ENCODE measurements at places on chromosomes 13 and 19.

DNA sequence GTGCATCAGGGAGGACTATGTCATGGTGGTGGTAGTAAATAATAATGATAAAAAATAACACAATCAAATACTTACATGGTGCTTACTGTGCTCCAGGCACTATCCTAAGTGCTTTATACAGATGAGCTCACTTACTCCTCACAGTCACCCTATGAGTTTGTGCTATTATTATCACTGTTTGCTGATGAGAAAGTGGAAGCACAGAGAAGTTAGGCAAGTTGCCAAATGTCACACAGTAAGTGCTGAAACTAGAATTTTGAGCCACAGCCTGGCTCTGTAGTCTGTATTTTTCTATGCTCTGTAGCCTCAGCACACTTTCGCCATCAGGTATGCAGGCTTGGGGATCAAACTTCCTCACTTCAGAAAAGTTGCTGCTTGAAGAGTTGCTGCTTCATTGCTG lies 46.6 kb downstream of the HTR2A start:
- no peak for DNase-seq

DNA sequence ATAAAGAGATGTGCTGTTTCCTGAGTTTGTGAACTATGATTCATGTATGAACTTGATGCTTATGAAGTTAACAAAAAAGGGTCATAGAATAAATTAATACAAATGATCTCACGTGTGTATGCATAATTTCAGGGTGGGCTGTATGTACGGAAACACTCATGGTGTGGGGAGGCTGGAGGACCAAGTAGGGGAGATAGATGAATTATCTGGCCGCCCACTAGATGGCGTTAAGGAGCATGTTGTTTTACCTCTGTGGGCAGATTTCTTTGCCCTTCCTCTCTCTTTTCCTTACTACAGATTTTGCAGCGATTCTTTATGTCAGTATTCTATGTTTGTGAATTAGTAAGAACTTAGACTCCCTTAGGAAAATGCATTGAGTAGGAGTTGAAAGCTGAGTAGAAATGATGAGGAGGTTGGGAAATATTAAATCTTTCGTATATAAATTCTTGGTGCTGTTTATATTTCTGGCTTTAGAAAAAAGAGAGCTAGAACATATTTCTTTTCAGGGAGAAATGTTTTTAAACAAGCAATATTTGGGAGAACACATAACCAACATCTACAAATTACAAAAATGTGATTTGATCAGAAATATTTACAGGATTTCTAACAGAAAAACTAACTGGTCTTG lies 47.4 kb upstream of the TMTC4 start:
- peak; percentile 66 for DNase-seq

- no peak for DNase-seq
These were observed 1141.0 kb upstream of the PRR20A start for GRCh38 chr13:55999709-56000108.

GRCh38 chr19:33683881-33684537 lies 62.3 kb downstream of the CHST8 start:
- DNase-seq: no peak

DNA sequence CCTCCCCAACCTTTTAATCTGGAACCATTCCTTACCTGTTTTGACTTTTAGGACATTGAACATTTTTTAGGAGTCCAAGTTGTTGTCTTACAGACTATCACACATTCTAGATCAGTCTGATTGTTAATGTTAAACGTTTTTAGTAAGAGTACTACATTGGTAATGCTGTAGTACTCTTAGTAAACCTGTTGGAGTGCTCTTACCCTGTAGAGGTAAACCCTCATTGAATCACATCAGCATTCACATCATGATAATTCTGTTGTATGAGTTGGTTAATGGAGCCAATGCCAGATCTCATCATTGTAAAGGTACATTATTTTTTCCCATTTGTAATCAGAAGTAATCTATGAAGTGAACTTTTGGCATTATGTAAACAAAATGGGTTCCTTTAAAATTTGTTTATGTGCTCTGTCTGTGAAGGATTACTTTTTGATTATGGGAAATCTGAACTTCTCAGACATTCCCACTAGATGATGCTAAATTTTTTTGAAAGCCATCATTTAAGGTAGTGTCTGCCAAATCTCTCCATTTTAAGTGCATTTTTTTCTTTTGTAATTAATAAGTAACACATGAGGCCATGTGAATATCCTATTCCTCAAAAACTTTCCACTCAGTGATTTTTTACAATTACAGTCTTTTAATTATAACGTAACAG lies 55.2 kb downstream of the VWA8 start:
- no peak for DNase-seq

DNA sequence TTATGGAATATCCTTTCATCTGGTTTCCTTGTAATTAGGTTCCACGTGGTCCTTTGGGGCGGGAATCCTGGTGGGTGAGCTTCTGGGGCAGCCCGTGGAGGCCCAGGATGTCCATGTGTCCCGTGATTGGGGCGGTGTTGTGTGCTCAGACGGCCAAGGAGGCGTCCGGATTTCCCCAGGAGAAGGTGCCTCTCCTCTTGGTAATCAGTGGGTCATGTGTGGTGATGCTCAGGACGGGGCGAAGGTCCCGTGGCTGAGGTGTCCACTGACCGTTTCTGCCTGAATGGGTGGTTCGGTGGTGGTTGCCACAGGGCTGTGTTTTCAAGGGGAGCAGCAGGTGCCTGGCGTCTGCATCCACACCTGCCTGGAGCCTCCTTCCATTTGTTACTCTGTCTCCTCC lies 52.2 kb upstream of the F7 start:
- no peak for DNase-seq

GRCh38 chr13:109394311-109394988 lies 391.9 kb downstream of the IRS2 start:
- no peak for DNase-seq

- DNase-seq: no peak
These were observed 1.3 kb downstream of the ICAM5 start for GRCh38 chr19:10290876-10291553.

DNA sequence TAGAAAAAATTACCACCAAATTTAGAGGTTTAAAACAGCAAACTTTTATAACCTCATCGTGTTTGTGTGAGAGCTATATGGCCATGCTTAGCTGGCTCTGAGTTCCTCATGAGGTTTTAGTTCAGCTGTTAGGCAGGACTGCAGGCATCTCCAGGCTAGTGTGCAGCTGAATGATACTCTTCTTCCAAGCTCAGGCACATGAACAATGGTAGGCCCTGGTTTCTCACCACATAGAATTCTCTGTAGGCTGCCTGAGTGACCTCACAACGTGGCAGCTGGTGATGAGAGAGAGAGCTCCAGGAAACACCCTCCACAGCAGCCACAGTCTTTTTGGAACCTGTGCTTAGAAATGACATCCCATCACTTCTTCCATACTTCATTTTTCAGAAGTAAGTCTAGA lies 540.6 kb upstream of the MIR17HG start:
- DNase-seq: no peak

Data from sciatic nerve (tissue), 2 donors.